ENCODE measurements at places on chromosomes 5 and 9. TPM values are rescaled to one million over a fixed set of nuclear protein-coding genes. Genes with fewer than 3 reads are reported as not detected.

DNA sequence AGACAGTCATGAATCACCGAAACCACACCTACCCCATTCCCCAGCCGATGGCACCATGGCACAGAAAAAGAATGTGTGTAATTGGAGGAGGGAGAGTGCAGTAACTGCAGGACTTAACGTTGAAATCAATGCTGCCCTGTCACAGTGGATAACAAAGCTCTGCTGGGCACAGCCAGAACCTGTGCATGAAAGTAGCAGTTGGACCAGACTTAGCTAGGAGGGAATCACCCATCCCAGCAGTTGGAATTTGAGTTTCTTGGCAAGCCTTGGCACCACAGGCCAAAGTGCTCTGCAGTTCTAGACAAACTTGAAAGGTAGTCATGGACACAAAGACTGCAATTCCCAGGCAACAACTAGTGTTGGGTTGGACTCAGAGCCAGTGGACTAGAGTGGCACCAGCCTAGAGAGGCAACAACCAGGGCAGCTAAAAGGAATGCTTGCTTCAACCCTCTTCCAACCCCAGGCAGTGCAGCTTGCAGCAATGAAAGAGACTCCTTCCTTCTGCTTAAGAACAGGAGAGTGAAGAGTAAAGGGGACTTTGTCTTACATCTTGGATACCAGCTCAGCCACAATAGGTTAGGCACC lies 19.1 kb downstream of the TMEM232 start:
- H3K4me1 ChIP-seq = peaks cover 21% of the 10 kb centered on the region
- H3K27ac ChIP-seq = no peak overlapping the region
- no peaks in the 10 kb centered on the region for H3K36me3 ChIP-seq
- no peak for DNase-seq
- no peak overlapping the region for H3K4me3 ChIP-seq
- no peaks in the 10 kb centered on the region for H3K27me3 ChIP-seq

- H3K4me3 ChIP-seq = peak overlapping the region; percentile 64
- peak overlapping the region; percentile 15 for H3K27ac ChIP-seq
- DNase-seq = no peak
Observed at GRCh38 chr9:16828340-16829281, 41.9 kb downstream of the BNC2 start.

Gene STKLD1
- total RNA-seq = 0.42 TPM

DNA sequence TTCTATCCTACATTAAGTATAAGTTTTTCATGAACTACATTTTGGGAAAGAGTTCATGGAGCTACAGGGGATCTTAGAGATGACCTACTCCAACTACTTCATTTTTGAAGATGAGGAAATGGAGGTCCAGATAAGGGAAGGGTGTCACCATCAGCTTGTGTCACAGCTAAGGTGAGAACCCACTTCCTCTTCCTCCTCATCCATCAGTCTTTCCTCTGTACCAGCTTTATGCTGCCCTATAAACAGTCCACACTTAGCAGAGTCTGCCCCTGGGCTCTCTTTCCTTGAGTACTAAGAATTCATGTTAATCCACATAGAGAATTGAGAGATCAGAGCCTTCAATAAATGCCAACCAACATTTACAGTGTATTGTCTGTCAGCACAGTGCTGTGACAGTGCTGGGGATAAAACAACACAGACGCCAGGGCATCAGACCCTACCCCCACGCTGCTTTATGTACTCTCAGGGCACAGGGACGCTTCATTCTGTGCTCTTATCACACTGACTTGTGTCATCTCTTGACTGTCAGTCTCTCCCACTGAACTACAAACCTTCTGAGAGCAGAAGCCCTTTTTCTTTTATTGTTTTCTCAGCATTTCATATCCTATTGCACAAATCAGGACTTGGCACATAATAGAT lies 22.1 kb downstream of the ADRB2 start:
- H3K27me3 ChIP-seq = no peaks in the 10 kb centered on the region
- no peak overlapping the region for H3K4me3 ChIP-seq
- no peaks in the 10 kb centered on the region for H3K4me1 ChIP-seq

GRCh38 chr5:176573564-176574296 lies 24.6 kb downstream of the CDHR2 start:
- no peaks in the 10 kb centered on the region for H3K36me3 ChIP-seq
- no peaks in the 10 kb centered on the region for H3K27me3 ChIP-seq
- no peak overlapping the region for H3K27ac ChIP-seq

Gene EPB41L4B
- total RNA-seq = 0.27 TPM

GRCh38 chr5:56596155-56596554 lies 219.2 kb upstream of the MAP3K1 start:
- H3K36me3 ChIP-seq = no peaks in the 10 kb centered on the region
- H3K27me3 ChIP-seq = no peaks in the 10 kb centered on the region
- H3K4me3 ChIP-seq = no peak overlapping the region
- no peaks in the 10 kb centered on the region for H3K4me1 ChIP-seq
- H3K27ac ChIP-seq = no peak overlapping the region

Gene SPATA31C1
- not detected for total RNA-seq

DNA sequence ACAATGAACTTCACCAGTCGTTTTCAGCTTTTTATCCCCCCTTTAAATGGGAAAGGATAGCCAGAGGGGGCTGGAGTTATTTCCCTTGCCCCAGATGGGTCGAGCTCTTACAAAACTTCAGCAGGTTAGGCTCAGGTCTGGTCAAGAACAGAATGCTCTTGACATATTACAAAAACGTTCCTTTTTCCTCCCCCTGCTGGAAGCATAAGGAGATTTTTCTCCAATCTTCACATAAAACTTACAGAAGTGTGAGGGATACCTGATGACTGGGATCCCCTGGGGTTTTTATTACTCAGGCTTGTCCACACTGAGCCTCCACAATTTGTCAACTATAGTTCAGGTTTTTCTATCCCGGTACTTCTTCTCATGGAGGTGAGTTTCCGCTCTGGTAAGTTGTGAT lies 60.8 kb downstream of the CSF2 start:
- DNase-seq = no peak
- no peak overlapping the region for H3K4me3 ChIP-seq
- H3K36me3 ChIP-seq = no peaks in the 10 kb centered on the region
- no peaks in the 10 kb centered on the region for H3K27me3 ChIP-seq

Gene PCDHGA4
- 11.4 TPM for total RNA-seq

DNA sequence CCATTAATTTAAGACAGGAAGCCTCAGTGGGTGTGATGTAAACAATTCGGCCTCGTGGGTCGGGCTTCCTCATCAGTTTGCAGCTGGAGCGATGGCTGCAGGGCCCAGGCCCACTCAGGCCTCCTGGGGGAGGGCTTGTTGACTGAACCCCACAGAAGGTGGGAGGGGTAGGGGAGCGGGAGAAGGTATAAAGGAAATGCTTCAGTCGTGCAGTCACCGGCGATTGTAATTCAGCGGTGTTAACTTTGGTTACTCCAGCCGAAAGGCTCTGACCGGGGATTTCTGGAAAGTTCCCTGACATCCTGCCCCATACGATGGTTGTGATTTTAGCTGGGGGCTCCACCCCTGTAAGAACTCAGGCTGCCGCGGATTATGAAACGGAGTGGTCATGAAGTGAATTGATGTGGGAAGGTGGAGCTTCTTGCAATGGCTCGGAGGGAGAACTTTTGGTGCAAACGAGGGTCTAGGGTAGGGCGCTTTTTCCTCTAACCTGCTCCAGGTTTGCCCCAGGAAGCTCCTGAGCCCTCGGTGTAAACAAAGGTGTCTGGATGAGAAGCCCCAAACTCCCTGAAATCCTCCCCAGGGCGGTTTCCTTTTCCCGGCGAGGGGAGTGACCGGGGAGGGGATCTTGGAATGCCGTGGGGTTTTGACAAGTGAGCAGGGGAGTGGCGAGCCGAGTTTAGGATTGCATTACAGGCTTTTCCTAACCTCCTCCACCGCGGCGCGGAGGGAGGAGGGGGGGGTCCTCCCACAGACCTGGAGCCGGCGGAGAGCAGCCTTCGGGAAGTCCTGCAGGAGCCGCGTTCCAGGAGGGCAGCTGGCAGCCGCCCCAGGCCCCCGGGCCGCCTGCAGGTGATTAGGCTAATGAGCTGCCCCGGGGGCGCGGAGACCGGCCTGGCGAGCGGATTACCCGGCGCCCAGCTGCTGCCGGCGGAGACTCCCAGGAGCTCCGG lies 215.5 kb downstream of the PDZD2 start:
- H3K27ac ChIP-seq = no peak overlapping the region
- peak overlapping the region; percentile 76 for H3K4me3 ChIP-seq
- H3K36me3 ChIP-seq = no peaks in the 10 kb centered on the region
- H3K27me3 ChIP-seq = no peaks in the 10 kb centered on the region
- H3K4me1 ChIP-seq = peaks cover 16% of the 10 kb centered on the region

DNA sequence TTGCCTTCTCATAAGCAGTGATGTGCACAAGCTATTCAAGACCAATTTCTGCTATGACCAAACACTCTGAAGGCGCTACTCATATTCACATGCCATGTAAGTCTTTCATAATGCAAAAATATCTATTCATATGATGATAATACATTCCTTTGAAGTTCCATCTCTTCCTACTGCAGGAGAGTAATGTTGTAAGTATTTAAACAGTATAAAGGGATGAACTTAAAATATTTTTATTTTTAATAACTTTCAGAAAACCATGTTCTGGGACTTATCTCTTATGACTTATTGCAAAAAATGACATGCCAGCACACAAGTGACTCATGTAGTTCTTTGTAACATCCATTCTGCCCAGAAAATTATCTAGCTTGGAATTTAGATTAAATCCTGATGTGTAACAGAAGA lies 376.4 kb downstream of the KCTD16 start:
- no peak overlapping the region for H3K4me3 ChIP-seq
- no peaks in the 10 kb centered on the region for H3K36me3 ChIP-seq
- H3K27ac ChIP-seq = no peak overlapping the region
- no peaks in the 10 kb centered on the region for H3K27me3 ChIP-seq

DNA sequence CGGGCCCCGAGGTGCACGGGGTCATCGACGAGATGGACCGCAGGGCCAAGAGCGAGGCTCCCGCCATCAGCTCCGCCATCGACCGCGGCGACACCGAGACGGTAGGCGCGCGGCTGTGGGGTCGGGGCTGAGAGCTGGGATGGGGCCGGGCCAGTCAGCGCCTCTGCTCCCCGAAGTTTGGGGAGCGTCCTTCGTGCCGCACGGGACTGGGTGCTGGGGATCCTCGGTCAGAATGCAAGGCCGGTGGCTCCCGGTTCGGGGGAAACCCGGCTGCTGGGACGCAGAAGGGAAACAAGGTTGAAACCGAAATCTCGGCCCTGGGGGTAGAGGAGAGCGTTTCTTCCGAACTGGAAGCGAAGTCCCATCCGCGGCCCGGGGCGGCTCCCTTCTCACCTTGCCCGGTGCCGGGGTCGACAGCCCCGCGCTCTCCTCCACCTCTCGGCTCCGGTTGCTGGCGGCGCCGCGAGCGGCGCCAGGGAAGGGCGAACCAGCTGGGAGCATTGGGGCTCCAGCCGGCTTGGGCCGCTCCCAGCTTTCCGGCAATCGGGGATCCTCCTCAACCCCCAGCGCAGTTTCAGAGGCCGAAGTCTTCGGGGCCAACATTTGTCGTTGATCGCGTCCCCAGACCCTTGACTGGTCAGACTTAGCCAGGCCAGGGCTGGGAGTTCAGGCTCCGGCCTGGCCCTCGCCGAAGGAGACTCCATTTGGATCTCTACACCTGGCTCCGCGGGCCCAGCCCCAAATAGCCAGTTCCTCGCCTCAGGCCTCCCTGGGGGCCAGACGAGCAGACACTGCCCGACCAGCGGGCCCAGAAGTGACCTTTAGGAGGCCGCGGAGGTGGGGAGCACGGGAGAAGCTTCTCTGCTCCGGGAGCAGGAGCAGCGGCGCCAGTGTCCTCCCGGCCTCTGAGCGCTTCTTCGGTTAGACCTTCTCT lies 1.1 kb downstream of the LHX2 start:
- peak overlapping the region; percentile 62 for H3K4me3 ChIP-seq
- DNase-seq = no peak
- no peak overlapping the region for H3K27ac ChIP-seq
- H3K4me1 ChIP-seq = peaks cover 28% of the 10 kb centered on the region
- H3K27me3 ChIP-seq = peaks cover 73% of the 10 kb centered on the region
- H3K36me3 ChIP-seq = no peaks in the 10 kb centered on the region

GRCh38 chr5:126208691-126209090 lies 214.5 kb upstream of the GRAMD2B start:
- no peaks in the 10 kb centered on the region for H3K27me3 ChIP-seq
- no peaks in the 10 kb centered on the region for H3K4me1 ChIP-seq
- no peaks in the 10 kb centered on the region for H3K36me3 ChIP-seq
- H3K4me3 ChIP-seq = no peak overlapping the region
